Left lung (tissue), 14 donors: ENCODE measurements at places on chromosomes 4 and X. TPM values are rescaled to one million over a fixed set of nuclear protein-coding genes. Genes with fewer than 3 reads are reported as not detected.
A peak's percentile ranks its signal among the peaks of the same experiment; 100 is the strongest.

DNA sequence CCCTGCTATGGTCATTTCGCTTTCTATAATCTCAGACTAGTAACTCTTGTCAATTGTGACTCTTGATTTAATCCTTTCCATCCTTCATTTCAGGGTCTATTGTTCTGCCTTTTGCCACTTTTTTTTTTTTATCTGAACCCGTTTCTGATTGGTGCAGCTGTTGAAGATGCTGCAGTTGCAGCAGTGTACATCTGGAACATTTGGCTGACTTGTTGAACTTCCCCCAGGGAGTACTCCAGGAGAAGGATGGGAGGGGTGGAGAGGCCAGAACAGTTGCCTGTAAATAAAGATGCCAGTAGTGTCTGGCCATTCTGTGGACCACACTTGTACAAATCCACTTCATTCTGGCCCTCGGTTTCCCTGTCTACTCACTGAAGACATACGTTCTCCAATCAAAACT, 1.0 kb upstream of the EDA start:
- no peak for DNase-seq

- DNase-seq, result no peak
These were observed 23.1 kb downstream of the NAP1L5 start for GRCh38 chr4:88674565-88674964.

C1GALT1C1 gene
- 26.2 TPM for total RNA-seq

- no peak for DNase-seq
These were observed 76.2 kb downstream of the CLDN34 start for GRCh38 chrX:10043386-10043785.

- DNase-seq, result no peak
These were observed 296.4 kb upstream of the VCX start for GRCh38 chrX:7546551-7547080.

GRCh38 chr4:139266583-139267257, 13.3 kb downstream of the MGARP start:
- DNase-seq, result peak; percentile 39

- no peak for DNase-seq
These were observed 3.5 kb downstream of the SH3KBP1 start for GRCh38 chrX:19883878-19884277.

DNA sequence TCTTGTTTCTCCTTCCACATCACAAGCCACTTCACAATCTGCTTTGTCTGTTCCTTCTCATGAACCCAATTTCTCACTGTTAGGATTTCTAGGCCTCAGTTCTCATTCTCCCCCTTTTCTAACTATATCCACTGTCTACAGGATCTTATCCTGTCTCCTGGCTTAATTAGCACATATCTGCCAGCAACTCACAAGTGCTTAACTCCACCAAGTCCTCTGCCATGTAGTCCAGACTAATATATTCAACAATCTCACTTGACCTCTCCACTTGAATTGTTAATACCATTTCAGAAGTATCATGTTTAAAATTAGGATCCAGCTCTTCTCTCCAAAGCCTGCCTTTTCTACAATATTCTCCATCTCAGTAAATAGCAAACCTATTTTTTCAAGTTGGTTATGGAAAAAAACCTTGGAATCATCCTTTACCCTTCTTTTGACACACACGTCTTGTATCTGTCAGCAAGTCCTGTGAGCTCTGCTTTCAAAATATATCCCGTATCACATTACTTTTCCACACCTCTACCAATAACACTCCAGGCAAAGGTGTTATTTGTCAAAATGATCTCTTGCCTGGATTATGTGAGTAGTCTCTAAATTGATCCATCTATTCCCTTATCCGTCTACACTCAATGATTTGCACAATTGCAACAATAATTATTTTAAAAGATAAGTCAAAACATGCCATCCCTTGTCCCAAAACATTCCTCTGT, 127.2 kb upstream of the SLIT2 start:
- DNase-seq, result no peak

DNA sequence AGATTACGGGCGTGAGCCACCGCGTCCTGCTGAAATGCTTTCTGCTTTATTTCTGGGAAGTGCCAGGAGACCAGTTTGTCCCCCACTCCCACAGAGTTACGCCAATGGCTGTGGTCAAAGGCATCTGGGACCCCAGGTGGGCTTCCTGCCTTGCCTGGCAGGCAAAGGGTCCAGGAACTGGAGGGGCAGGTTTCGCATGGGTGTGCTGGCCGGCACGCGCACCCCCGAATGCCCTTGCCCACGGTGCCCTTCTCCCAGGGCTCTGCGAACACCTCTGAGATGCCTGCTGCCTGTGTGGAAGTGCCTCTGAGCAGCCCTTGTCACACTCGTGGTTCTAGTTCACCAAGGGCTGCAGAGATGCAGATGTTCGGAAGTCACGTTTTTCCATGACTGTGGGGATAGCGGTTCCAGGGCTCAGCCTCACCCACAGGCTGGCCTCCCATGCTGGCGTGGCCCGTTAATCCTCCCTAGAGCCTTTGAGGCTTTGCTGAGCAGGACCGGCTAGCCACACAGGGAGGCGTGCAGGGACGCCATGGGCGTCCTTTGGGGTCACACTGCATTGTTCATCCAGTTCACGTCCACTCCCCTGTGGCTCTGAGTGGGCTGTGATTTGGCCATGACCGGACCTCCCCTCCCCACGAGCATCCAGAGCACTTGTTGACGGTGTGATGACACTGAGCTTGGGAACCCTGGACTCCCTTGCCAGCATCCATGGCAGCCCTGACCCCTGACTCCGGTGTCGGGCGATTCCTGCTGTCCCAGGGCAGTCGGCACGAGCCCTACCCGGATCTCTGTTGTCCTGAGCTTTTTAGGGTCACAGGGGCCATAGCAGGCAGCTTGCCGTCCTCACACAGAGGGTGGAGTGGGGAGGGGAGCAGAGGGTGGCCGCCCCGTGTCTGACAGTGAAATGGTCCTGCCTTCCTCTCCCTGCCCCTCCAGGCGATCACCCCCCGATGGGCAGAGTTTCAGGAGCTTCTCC, 12.7 kb upstream of the ADD1 start:
- DNase-seq, result peak; percentile 41

- DNase-seq, result no peak
These were observed 2.4 kb downstream of the IL1RAPL2 start for GRCh38 chrX:104568304-104568915.

FGF2 gene
- total RNA-seq, result 14.7 TPM

DNA sequence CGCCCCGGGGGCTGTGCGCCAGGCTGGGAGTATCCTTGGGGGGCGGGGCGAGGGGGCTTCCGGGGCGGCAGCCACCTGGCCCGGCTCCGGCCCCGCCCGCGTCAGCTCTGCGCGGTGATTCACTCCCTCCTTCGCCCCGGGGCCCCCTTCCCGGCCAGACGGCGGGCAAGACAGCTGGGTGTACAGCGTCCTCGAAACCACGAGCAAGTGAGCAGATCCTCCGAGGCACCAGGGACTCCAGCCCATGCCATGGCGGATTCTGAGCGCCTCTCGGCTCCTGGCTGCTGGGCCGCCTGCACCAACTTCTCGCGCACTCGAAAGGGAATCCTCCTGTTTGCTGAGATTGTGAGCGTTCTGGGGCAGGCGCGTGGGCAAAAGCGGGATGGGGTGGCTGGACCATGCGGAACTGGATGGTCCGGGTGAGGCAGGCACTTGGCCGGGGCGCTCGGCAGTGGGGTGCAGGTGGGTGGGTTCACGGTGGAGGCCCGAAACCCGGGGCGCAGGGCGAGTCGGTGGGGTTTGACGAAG, at the start of gene PLP2:
PLP2 (plus strand) TSS at position 147 of the 528 bp plus-strand sequence; CDS start at position 250, 103 bp downstream.
- no peak for DNase-seq

MAGED1 gene
- total RNA-seq, result 132 TPM

TCEAL6 gene
- total RNA-seq, result not detected

JCHAIN gene
- total RNA-seq, result 92.6 TPM

MND1 gene
- 2.3 TPM for total RNA-seq

DNA sequence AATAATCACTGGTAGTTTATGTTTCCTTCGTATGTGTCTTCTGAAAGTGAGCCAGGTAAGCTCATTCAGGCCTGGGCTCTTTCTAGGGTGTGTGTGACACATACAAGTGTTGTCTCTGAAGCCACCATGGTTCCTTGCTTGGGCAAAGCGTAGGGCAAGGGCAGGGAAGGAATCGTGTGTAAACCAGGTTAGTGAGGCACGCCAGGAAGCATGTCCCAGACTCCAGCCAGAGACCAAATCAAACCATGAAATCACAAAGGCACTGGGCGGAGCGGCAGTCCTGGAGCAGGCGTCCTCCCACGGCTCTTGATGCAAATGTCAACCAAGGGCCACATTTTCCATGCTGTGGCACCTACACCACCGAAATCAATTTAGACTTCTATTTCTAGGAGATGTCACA, 67.0 kb downstream of the NYX start:
- no peak for DNase-seq

GRCh38 chr4:101969965-101970364, 179.4 kb downstream of the BANK1 start:
- no peak for DNase-seq

DNA sequence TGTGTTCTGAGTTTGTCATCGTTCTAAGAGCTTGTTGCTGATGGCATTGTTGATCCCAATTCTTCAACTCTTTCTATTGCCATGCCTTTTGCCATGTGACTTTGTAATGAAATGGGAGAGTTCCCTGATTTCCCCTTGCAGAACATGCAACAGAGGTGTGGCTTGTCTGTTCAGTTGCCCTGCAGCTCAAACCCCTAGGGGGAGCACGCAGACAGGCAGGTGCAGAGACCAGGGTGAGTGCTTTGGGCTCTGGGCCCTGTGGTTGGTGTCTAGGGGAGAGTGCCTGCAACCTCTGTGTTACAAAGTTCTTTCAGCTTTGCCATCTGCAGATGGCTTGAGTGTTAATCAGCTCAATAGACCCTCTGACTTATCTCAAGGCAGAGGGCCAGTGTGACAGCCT, 332.7 kb downstream of the MID1IP1 start:
- DNase-seq, result no peak

- DNase-seq, result no peak
These were observed 67.9 kb downstream of the AFF1 start for GRCh38 chr4:87002682-87003043.

DNA sequence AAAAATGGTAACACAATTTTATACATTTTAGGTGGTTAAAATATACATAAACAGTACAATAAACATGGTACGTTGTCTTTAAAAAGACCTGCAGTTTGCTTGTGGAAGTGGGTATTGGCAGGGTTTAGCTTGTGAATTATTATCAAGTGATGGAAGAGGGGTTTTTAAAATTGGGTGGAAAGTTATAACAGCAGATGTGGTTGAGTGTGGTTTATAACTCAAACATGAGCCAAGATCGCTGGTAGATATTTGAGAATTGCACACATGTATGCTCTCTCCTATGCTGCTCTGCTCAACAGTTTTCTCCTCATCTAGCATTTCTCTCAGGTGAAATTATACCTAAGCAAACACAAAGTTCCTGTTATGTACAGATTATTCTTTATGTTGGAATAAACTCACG, 14.0 kb downstream of the EPGN start:
- no peak for DNase-seq

DNA sequence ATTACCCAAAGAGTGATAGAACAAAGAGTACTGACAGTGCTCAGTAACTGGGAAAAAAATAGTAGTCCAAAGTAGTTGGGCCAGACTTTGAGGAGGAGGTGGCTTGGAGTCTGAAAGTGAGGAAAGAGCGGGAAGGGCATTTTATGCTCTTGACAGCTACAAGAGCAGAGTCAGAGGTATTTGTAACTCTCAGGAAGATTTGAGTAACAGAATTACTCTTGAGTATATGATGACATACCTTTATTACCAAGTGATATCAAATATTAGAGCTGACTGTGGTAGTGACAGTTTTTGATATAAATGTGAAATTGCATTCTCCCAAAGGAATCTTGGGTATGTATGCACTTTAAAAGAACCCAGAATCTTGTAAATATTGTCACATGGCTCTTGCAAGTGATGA, 2.2 kb downstream of the SLAIN2 start:
- DNase-seq, result no peak

DNA sequence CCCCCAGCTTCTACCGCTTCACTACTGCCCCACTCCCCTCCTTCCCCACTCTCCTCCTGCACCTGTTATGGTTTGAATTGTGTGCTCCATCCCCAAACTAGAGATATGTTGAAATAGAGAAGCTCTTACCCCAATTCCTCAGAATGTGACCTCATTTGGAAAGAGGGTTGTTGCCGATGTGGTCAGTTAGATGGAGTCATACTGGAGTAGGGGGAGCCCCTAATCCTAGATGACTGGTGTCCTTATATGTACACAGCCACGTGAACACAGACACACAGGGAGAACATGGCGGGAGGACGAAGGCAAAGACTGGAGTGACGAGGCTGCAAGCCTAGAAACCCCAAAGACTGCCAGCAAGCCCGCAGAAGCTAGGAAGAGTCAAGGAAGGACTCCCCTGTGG, 84.3 kb downstream of the FHDC1 start:
- DNase-seq, result no peak

DNA sequence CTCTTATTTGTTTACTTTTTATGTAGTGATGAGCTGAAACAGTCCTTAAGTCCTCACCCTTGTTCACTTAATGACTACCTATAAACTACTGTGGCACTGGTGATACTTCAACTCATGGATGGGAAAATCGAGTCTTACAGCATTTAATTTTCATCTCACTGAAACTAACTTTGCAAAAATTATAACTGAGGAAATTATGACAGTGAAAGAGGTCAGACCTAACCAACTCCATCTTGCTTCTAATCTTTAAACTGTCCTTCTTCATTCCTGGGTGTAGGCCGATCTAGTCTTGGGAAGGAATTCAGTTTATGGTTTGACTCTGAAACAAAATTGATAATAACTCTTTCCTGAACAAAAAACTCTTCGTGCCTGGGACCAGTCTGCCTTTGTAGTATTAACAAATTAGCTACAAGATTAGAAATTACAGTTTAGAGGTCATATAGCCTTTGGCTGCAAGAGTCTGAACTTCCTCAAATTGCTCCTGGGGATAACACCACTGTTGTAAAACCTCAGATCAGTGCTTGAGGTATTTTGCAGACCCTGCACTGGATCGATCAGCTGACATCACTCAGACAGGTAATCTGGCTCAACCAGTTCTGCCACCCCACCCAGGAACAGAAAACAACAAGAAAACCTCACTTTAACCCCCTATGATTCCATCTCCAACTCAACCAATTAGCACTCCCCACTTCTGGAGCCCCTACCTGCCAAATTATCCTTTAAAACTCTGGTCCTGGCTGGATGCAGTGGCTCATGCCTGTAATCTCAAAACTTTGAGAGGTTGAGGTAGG, 995.7 kb upstream of the PRKX start:
- no peak for DNase-seq
